ENCODE measurements at places on chromosomes 1 and 21. TPM values are rescaled to one million over a fixed set of nuclear protein-coding genes. Genes with fewer than 3 reads are reported as not detected.
A peak's percentile ranks its signal among the peaks of the same experiment; 100 is the strongest.

GRCh38 chr1:22462928-22463327 is 11.3 kb downstream of the ZBTB40 start:
- DNase-seq = no peak

The SELL gene
- 5.6 TPM for total RNA-seq

GRCh38 chr1:67889953-67890567 is 56.8 kb upstream of the GNG12 start:
- peak; percentile 16 for DNase-seq

DNA sequence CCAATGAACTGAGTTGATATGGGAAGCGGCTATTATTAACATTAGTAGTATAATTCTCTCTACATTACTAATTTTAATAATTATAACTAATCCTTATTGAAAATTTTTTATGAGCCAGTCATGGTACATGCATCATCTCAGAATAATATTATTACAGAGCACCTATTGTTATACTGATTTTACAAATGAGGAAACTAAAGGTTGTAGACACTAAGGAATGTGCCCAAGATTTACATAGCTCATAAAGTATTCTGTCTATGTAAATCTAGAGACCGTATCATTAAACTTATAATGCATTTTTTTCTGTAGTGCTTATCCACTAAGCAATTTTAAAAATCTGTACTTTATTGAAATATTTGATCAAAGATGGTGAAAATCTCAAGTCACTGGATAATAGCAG is 825.9 kb downstream of the PLA2G4A start:
- DNase-seq = no peak

GRCh38 chr1:66207484-66207883 is 326.5 kb upstream of the SGIP1 start:
- DNase-seq = peak; percentile 10

- peak; percentile 30 for DNase-seq
These were observed 135.1 kb upstream of the F3 start for GRCh38 chr1:94676686-94677085.

GRCh38 chr1:155877945-155878344 is 18.6 kb downstream of the SYT11 start:
- DNase-seq = no peak

The PCSK9 gene
- 10.2 TPM for total RNA-seq

The AHCTF1 gene
- 25.7 TPM for total RNA-seq

GRCh38 chr1:222539951-222540597 is 7.8 kb downstream of the HHIPL2 start:
- DNase-seq = no peak

The ELF3 gene
- 517 TPM for total RNA-seq

DNA sequence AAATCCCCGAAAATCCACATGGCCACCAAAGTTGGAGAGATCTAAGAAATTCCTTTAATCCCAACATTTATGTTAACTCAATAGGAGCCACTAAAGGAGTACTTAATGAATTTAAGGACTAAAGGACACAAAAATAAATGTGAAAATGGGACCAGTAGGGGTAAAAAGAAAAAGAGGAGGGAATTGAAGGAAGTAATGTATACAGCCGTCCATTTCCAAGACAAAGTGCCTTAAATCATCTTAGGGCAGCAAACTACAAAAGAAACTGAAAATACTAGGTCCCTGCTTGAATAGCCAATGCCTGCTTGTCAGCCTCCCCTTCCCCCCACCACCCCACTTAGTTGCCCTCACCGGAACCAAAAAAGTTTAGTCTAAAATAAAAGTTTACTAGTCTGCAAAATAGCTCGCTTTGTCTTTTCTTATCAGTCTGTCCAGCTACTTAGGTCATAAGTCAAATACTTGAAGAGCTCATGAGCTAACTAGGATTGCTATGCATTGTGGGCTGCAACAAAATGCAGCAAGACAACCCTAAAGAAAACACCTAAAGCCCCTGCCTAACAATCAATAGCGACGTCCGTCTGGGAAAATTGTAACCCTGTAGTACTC is 66.3 kb upstream of the TLR5 start:
- no peak for DNase-seq

DNA sequence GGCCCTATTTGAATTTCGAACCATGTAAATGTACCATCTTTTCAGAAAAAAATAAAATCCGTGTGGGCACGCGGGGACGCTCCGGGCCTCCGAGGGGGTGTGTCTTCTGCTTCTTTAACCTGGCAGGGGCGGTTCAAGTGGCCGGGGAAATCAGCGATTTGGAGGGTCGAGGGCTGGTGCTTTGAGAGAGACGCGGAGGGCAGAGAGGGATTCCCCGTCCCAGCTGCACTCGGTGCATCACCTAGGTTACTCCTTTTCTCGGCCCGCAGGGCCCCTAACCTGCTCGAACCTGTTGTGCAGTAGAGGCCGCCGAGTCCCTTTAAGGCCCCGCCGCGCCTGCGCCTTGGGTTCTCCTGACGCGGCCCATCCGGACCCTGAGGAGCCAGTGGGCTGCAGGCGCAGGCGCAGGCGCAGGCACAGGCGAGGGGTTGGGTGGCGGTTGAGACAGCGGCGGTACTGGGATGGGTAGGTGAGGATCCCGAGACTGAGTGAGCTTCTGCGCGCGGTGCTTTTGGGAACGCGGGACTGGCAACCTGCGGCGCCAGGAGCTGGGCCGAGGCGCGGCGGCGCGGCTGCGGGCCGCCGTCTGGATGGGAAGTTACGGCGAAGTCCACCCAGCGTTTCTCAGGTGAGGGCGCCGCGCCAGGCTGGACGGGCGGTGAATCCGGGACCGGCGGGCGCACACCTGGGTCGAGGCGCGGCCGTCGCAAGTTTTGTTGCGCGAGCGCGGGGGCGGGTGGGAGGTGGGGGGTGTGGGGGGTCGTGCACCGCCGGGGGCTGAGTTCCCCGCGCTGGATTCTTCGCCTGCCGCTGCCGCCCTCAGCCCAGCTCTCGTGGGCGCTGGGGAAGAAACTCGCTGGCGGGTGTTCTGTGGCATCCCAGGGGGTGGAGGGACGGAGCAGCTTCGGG is at the start of gene NBPF3:
Gene NBPF3, plus strand, starts transcription at position 417 of the 909 bp plus-strand sequence. CDS start 4,950 bp downstream, outside the sequence.
- peak; percentile 94 for DNase-seq

DNA sequence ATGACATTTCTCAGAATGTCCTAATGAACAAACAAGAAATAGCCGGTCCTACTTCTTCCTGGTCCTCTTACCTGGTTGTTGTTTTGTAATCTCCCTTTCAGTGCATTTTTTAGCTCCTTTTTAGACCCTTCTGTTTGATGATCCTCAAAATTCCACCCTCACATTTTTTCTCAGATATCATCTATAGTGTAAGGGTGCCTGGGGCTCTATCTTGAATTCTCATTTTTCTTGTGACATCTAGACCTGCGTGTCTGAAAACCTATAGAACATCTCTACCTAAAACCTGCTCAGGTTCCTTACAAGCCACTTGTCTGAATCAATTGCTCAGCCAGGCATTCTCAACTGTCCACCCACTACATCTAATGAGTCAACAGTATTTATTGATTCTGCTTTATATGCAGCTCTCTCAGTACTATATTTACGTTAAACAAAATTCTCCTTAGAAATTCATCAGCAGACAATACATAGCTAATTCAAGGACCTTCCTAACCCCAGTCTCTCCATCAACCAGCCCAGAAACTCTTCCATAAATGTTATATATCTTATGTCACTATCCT is 36.5 kb upstream of the USH2A start:
- DNase-seq = no peak

DNA sequence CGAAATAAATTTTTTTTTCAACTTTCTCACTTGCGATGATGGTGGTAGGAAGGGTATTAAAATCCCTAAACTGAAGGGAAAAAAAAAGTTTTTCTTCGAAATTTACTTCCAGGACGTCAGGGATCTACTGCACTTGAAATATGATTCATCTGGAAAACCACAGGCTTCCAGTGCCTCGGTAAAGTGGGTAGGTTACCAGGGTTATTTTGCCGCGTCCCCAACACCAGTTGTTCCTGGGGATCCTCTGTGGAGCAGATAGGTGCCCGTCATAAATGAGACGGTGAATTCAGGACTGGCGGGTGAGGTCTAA is 773 bp downstream of the RABIF start:
- no peak for DNase-seq

DNA sequence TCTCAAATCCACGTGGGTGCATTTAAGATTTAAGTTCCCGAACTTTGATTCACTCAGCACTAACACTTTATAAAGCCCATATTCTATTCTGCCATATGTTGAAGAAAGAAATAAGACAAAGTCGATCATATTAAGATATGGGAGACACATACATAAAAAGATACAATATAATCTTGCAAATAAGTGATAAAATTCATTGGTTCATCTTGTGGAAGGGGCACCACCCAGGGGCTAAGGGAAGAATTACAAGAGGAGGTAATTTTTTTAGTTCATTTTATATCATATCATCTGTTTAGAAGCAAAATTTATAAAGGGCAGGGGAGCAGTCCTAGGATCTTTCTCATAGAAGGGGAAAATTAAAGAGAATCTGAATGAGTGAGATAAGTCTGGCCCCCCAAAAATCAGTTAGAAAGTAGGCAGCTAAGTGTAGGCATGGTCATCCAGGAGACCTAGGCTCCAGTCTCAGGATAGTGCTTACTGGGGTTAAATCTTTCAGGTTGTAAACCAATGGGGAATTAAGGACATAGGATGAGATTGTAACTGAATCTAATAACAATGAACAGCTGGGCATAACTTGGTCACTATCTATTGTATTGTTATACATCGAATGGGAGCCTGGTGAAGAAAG is 124.2 kb upstream of the L1TD1 start:
- no peak for DNase-seq

DNA sequence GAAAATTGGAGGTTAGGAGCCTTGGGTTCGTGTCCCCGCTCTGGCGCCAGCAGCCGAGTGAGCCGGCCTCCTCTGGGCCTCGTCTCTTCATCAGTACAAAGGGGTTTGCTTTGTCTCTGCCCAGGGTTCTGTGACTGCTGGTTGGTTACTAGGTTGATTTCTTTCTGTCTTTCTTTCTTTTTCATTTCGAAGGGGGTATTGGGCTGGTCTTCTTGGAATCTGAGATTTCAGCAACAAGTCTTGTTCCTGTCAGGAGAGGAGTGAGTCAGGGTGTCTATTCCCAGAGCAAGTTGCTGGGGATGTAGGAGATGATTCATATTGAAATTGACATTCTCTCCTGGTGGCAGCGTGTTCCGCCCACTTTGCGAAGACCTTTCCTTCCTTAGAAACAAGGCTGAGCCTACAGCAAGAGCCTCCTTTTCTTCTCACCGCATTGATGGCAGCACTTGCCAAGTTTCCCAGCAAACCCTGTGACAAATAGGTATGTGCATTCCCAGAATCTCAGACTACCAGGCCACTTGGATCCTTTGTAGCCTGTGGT is 79.2 kb downstream of the MAN1C1 start:
- DNase-seq = no peak

DNA sequence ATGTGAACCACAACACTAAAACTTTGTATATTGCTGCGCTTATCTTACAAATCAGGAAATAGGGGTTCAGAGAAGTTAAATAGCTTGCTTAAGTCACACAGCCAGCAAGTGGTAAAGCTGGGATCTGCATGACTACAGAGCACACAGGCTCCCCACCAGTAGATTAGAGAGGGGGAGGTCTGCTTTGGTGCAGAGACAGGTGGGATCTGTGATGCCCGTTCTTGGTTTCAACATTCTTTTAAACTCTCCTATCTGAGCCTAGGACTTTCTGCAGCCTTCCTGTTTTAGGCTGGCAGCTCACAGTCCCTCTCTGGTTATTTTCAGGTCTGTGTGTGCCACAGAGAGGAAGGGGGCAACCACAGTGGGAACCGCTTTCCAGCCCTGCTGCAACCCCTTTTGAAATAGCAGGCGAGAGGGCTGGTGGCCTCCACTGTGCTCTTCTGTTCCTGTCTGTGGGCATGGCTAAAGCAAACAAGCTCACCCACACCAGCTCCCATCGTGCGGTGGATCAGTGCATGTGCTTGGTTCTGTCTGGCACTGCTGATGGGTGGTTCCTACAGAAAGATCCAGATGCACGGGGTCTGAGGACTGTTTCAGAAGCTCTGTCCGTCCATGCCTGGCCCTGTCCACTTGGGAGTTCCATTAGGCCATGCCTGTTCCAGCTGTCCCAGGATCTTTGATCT is 1.7 kb upstream of the IL6R start:
- DNase-seq = no peak

The CLCA1 gene
- 0.37 TPM for total RNA-seq

DNA sequence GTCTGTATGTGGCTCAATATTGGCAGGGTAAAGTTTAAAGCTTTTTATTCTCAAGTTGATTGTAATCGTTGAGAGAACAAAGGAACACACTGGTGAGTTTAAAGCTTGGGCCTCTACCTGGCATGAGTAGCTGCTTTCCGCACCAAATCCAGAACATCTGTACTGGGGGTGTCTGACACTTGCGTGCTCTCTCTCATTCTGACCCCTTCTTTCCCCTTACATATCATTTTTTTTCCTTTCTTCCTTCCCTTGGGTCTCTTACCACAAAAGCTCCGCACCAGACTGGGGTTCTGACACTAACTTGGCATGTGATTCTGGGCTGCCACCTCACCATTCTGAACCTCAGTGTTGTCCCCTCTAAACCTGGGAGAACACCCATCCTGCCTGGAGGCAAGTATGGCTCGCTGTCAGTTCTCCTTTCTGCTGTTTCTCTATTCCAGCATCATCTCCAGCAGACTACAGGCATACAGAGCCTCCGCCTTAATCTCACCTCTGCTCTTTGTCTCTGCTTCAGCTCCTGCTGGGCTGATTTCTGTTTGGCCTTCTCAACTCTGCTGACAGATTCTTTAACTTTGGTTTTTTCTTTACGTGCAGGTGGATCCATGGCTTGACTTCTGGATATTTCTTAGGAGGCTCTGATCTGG is 859 bp upstream of the ERMAP start:
- no peak for DNase-seq

DNA sequence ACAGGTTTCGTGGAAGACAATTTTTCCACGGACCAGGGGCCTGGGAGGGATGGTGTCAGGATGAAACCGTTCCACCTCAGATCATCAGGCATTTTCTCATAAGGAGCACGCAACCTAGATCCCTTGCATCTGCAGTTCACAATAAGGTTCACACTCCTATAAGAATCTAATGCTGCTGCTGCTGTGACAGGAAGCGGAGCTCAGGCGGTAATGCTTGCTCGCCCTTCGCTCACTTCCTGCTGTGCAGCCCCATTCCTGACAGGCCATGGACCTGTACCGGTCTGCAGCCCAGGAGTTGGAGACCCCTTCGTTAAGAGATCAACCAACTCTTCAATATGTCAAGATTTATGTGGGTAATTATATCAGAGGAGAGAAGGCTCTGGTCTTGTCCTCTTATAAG is 3.3 kb upstream of the DHX9 start:
- DNase-seq = no peak

The CLDN17 gene
- not detected for total RNA-seq

The HOOK1 gene
- 29.5 TPM for total RNA-seq

DNA sequence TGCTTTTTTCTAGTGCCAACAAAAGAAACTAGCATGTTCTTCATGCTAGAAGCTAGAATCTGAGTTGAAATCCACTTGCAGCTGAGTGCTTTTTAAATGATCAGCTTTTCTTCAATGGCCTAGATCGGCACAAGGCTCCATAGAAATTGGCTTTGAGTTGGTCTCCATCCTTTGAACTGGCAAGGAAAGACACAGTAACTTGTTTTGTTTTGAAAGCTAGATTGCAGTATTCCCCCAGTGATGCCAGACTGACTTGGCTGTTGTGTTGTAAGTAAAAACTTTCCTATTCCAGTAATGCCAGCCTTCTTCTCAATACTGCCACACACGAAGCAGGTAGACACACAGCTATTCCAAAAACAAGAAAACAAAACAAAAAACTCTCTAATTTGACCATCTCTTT is 139.1 kb downstream of the FMN2 start:
- no peak for DNase-seq

Data from mucosa of gallbladder (tissue), 1 donor.